ENCODE measurements at places on chromosomes 3 and 15.

DNA sequence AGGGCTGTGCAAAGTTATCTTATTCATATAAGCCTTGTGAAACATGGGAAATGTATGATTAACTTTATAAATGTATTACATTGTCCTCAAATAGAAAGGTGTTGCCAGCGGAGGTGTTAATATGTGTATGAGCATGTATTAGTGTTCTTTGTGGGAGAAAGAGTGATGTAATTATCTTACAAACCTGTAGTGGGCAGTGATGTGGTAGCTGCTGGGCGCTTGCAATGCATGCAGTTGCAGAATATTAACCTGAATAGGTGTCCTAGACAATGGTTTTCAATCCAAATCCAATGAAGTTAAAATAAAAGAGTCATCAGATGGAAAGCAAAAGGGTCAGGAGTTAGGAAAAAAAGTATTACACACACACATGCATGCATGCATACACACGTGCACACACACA, 881.3 kb upstream of the CADM2 start:
- no peak for DNase-seq

DNA sequence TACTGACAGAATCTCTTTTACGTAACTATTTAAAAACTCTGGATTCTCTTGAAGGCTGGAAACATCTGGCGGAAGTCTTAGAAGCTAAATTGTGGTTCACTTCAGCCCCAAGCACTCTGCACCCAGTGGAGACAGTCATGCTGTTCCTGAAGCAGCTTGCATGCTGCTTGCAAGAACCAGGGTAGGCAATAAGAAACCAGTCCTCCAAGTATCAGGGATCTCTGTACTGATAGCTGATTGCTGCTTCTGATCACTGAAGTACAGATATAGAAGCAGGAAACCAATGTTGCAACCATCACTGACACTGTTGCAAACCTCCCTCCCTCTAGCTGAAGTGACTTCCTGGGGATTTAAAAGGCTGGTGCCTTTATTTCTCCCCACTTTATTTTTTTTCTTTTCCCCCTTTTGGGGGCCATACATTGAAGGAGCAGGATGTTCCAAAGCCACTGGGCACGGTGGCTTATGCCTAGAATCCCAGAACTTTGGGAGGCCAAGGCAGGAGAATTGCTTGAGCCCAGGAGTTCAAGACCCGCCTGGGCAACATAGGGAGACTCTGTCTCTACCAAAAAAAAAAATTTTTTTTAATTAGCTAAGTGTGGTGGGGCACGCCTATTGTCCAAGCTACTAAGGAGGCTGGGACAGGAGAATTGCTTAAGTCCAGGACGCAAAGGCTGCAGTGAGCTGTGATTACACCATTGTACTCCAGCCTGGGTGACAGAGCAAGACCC, 15.3 kb downstream of the SPCS1 start:
- DNase-seq, result no peak

- no peak for DNase-seq
Measured at GRCh38 chr3:112001526-112001925, 2.8 kb downstream of the TAGLN3 start.

DNA sequence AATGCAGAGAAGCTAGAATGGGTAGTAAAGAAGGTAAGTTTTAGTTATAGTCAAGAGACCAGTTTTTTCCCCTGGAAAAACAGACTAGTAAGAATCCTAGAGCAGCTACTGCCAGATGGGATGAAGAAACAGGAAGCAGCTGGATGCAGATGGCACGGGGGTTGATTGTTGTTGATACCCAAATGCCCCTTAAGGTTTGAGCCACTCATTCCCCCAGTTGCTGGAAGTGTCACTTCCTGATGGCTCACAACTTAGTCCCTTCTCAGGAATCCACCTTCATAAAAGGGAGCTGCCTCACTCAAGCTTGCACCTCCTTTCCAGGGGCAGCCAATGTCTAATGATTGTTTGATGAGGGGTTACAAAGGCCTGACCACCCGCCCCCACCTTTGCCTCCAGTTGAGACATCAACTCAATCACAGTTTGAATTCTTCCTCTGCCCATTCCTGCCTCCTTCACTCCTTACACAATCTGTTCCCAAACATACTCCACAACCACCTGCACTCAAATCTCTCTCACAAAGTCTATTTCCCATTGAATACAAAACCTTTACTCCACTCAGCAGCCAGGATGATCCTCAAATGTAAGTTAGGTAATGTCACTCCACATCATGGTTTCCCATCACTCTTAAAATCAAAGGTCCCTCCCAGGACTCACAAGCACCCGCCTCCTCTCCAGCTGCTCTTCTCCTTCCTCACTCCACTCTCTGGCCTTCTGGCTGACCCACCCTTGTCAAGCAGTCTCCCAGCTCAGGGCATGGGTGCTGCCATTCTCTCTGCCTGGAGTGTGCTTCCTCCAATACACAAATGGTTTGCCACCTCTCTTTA, 450.1 kb upstream of the THBS1 start:
- no peak for DNase-seq

GRCh38 chr15:64096668-64097384, 1.0 kb downstream of the SNX1 start:
- no peak for DNase-seq

- no peak for DNase-seq
Measured at GRCh38 chr3:148975696-148976095, 15.6 kb upstream of the GYG1 start.

- no peak for DNase-seq
Measured at GRCh38 chr15:51726302-51727073, 11.0 kb downstream of the LYSMD2 start.

DNA sequence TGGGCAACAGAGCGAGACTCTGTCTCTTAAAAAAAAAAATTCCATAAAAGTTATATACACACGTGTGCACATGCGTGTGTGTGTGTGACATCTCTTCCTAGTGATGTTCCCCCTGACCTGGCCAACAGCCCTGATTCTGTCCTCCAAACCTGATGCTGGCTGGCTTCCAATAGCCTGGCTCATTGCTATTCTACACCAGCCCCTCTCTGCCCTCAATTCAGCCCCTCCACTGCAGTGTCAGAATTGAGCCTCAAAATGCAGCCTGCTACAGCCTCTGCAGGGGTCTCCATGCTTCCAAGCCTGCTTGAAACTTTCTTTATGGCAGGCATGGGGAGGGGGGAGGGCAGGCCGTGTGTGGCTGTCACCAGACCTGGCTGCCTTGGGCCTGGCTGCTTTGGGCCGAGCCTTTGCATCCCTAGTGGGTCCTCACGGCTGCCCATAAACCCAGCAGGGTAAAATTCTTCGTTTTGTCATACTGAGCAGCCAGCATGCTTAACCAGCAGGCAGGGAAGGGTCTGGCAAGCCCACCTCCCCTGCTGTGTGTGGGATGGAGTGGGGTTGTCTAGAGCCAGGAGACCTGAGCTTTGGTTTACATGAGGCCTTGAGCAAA, 22.7 kb upstream of the DOCK3 start:
- no peak for DNase-seq

- DNase-seq, result no peak
Measured at GRCh38 chr15:23686466-23687142, 501 bp downstream of the NDN start.

DNA sequence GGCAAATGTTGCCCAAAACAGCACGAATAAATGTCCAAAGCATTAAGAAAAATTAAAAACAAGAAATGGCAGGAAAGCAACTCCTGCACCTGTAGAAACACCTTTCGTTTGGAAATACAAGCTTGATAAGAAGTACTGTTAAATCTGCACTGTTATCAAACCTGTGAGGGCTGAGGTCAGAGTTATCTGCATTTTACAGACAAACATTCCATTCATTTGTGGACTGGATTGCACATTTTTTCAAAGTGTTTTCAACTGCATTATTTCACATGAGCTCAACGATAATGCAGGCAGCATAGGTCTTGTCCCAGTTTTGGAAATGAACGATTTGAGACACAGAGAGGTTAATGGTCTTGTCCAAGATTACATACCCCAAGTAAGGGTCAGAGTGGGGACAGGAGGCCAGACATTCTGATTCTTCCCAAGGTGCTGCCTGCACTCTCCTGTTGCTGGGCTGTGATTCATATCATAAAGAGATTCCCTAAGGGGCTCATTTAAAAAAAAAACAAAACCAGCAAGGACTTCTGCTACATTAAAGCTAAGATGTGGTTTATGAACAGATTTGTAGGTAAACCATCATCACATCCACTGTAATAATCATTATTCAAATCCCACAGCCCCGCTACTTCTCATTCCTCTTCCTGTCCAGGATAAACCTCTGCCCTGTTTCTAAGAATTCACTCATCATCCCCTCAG, 13.0 kb downstream of the GUCA1C start:
- no peak for DNase-seq

DNA sequence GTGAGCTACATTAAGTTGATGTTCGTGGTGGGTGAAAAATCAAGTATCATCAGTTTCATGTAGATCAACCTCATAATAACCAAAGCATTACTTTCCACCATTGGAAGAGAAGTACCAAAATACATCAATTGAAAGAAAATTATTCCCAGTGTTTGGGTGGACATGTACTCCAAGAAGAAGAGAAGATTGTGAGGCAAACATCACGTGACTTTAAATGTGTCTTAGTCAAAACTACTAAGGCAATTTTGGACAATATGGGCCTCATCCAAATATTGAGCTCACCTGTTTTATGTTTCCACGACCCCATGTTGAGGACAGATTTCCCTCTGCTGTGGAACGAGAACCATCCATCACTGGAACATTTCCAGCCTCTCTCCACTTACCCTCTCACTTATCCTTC, 303.0 kb upstream of the LMCD1 start:
- no peak for DNase-seq

GRCh38 chr3:88744896-88745295, 362.5 kb upstream of the EPHA3 start:
- DNase-seq, result no peak

DNA sequence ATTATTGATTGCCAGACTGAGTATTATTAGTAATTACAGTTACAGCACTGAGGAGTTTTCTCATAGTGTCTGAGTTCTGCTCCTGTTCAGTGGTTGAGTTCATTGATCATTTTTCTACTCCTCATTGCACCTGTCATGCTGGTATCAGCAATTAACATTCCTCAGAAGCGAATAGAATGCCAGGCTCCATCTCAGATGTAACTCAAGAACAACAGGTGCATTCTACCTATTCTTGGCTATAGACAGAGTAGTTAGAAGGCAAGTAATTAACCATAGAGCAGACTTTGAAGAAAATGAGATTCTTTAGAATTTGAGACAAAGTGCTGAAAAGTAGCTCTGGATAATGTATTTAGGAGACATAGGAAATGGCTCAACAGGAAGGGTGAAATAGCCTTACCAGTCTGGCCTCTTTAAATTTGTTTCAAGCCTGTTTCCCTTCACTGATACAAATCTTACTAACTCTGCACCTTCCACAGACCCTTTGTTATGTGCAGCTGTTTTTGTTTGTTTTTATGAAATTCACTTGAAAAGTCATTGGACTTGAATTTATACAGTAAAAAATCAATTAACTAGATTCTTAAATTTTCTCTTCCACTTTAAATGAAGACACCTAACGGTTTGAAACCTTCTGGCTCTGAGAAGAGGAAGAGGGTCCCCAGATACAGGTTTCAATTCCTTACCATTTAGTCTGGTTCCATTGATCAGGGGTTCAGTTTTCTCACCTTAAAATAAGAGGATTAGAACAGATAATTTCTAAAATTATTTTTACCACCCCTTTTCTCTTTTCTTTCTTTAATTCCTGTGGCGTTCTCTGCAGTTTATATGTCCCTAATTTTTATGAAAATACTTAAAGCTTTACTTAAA, 109.6 kb downstream of the FNDC3B start:
- DNase-seq, result no peak

All from thoracic aorta (tissue), 2 donors.